AG10803 (cell line): ENCODE measurements at places on chromosomes 12 and 14.

GRCh38 chr14:21275261-21275858, 4.5 kb upstream of the RPGRIP1 start:
- no peak for DNase-seq

DNA sequence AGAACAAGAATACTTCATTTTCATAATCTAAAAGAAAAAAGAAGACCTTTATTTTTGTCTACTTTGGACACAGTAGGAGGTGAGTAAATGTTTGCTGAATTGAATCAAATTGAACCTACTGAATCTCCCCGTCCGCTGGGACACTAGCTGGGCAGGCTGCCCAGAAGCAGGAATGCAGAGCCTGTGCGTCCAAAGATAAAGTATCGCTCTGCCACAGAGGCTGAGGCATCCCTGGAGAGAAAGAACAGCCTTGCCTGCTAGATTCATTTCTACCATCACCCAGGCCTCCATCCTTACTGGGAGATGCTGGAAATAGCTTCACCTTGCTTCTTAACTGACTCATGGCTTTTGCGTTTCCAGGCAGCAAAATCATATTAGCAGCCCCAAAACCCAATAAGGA, 64.1 kb upstream of the TSPAN11 start:
- peak; percentile 11 for DNase-seq

DNA sequence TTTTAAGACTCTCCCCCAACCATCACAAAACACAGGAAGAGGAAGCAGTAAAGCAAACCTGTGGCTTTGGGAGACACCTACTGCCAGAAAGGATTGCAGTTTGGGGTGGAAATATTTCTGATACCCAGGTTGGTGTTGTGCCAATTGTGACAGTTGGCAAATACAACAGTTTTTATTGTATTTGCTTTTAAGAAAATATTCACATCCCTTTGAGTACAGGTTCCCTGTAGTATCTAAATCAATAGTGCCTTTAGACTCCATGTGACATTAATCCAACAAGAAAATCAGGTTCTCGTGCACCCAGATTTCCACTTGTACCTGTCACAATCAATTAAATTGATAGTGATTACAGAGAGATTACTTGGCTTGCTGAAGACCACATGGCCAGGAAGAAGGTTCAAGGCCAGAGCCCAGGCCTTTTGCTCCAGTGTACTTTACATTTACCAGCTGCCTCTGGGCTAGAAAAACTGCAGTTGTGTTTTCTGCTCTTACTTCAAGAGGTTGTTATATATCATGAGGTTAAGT, 361.2 kb downstream of the ATP23 start:
- DNase-seq = no peak

DNA sequence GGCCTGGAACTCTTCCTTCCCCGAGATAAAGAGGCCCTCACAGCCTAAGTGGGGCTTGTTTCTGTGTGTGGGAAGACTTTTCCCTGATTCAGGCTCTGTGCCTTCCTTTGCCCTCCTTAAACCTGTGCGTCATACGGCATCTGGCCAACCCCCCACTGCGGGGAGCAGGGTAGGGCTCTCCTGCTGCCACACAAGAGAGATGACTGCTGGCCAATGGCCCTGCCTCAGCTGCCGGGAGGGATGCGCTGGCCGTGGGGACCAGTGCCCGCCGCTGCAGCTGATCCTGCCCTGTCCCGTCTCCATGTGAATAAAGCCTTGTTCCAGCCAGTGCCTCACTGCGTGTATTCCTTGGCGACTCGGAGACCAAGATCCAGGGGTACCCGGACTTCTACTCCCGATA, 42.5 kb upstream of the BEGAIN start:
- no peak for DNase-seq

GRCh38 chr12:51406290-51406689, 15.1 kb upstream of the GALNT6 start:
- no peak for DNase-seq

GRCh38 chr12:68959891-68960464, 27.0 kb upstream of the CPM start:
- peak; percentile 60 for DNase-seq
